WTC11 (cell line): ENCODE measurements at places on chromosomes 3 and 15.

GRCh38 chr3:59810606-59811005 lies 760.8 kb upstream of the CFAP20DC start:
- no peak for DNase-seq

GRCh38 chr15:79916502-79917132 lies 19.8 kb upstream of the MTHFS start:
- no peak for DNase-seq

DNA sequence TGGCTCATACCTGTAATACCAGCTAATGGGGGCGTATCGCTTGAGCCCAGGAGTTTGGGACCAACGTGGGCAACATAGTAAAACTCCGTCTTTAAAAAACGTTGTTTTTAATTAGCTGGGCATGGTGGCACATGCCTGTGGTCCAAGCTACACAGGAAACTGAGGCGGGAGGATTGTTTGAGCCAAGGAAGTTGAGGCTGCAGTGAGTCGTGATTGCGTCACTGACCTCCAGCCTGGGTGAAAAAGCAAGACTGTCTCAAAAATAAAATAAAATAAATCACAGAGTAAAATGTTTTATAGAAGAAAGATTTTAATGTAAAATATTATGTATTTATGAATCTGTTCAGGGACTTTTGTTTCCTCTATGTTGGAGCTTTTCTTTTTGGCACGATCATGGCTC lies 15.3 kb upstream of the STRIT1 start:
- DNase-seq, result no peak

GRCh38 chr3:14256561-14257342 lies 78.1 kb downstream of the LSM3 start:
- peak; percentile 34 for DNase-seq

- DNase-seq, result no peak
Measured at GRCh38 chr15:75364881-75365280, 3.5 kb downstream of the MAN2C1 start.

DNA sequence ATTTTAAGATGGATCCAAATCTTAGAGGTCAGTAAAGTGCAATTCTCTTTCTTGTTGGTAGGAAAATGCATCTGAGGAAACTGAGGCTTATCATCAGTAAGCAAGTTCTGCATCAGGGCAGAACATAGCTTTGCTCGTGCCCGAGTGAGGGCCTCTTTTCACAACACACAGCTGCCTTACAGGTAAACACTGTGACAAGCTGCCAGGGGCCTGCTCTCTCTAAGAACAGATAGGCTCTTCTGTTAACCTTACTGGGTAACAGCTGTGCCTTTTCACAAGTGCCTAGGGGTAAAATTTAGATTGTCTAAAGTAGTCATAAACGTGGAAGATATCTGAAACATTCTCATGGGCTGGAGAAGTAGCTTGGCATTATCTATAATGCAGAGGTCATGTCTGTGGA lies 118.1 kb downstream of the C3orf38 start:
- DNase-seq, result no peak

DNA sequence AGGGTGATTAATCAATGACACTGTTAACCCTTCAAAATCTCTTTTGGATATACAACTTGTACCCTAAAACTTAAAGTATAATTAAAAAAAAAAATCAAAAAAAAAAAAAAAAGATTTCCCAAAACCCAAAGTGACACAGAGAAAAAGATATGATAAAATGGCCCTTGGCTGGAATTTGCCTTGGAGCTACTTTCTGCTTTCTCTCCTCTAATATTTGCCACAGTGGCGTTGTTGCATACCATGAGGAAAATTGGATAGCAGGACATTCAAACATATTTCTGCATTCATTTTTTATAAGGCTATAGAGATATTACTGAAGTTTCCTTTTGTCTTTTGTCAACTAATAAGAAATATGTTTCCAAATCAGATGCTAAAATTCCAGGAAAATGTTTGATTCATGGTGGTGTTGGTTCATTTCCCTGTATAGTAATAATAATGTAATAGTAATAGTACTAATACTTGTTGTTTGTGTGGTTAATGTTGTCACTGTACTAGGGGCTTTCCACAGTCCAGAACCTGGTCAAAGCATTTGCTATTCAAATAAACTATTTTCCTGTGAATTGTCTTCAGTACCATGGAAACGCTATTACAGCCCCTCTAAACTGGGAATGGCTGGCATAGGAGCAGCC lies 441.3 kb upstream of the THBS1 start:
- DNase-seq, result no peak

- DNase-seq, result no peak
Measured at GRCh38 chr3:135487261-135487660, 478.3 kb upstream of the PPP2R3A start.

DNA sequence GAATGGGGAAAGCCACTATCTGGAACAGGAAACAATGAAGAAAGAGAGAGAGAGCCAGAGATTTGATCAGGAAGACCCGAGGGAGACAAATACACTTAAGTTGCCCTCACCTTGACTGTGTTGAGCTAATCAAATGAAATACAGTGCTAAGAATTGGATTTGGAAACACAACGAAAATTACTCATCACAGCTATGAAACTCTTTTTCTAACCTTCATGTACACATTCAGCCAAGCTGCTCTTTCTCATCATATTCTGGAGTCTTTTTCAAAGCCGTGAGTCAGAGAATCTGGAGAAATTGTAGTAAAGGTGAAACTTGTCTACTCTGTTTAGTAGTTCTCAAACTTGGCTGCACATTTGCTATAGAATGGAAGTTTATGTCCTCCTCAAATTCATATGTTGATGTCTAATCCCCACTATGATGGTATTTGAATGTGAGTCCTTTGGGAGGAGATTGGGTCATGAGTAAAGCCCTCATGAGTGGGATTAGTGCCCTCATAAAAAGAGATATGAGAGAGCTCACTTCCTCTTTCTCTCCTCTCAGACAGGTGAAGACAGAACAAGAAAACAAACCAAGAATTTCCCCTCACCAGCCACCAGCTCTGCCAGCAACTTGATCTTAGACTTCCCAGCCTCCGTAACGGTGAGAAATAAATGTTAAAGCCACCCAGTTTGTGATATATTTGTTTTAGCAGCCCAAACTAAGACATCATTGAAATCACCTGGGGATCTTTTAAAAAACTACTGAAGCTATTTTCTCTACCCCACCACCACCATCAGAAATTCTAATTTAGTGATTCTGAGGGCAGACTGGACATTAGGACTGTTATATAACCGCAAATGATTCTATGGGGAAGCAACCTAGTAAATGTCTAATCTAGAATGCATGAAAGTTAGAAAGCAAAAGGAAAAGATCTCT lies 143.6 kb upstream of the GRM7 start:
- no peak for DNase-seq

- no peak for DNase-seq
Measured at GRCh38 chr15:69973102-69973714, 124.5 kb downstream of the TLE3 start.

DNA sequence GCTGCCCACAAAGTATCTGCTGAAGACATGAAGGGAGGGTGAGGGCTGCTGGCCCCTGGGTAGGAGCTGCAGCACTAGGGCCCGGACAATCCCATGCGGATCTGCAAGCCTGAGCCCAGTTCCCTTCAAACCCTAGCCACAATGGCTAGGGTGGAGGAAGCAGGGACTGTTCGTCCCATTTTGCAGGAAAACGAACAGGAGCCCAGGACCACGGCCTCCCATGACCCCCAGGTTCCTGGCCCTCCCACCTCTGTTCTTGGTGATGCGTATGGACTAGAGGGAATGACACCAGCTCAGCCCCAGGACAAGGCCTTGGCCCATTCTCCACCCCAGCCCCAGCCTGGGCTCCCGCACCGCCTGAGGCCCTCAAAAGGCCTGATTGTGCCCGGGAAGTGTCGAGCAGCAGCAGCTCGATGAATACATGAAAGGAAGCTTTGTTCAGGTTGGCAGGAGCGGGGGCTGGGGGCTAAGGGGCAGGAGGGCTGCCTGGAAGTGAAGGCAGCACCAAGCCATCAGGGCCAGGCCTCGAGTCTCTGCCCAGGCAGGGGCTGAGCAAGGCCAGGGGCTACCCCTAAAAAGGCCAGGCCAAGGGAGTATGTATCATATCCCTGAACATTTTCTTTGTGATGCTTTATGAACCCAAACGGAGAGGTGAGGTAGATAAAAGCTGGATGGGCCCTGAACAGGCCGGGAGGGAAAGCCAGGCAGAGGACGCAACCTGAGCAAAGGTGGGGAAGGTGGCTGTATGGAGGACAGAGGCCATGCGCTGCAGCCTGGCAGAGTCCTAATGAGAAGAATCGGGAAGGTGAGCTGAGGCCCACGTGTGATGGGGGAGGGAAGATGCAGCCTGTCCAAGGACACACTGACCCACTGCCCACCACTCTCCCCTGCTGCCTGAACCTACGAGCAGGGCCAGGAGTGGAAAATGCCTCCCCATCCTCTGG lies 12.2 kb downstream of the SEMA7A start:
- DNase-seq, result no peak

GRCh38 chr3:114846779-114847178 lies 300.3 kb downstream of the ZBTB20 start:
- DNase-seq, result no peak

DNA sequence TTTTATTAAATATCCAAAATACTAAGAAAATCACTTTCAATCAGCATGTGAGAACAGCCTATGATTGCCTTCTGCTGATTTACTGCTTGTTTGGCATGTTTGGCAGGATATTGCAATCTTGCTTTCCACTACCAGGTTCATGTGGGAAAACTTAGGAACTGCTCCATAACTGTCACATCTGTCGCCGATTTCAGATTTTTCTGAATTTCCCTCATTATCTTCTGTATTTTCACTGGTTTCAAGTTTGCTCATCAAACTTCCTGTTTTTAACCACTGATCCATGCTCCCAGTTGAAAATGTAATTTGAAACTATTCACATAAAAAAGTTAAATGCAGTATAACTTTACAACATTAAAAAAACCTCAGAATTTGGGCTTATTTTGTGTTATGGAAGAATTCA lies 93.0 kb downstream of the NFKBIZ start:
- no peak for DNase-seq

GRCh38 chr3:13419505-13420044 lies 547 bp downstream of the NUP210 start:
- DNase-seq, result peak; percentile 44

- no peak for DNase-seq
Measured at GRCh38 chr3:83033133-83033532, 1271.7 kb upstream of the GBE1 start.

- DNase-seq, result no peak
Measured at GRCh38 chr15:62894322-62895085, 148.0 kb upstream of the TPM1 start.

- no peak for DNase-seq
Measured at GRCh38 chr3:73549051-73549600, 75.6 kb downstream of the PDZRN3 start.

- no peak for DNase-seq
Measured at GRCh38 chr3:1439395-1439794, 346.6 kb downstream of the CNTN6 start.

DNA sequence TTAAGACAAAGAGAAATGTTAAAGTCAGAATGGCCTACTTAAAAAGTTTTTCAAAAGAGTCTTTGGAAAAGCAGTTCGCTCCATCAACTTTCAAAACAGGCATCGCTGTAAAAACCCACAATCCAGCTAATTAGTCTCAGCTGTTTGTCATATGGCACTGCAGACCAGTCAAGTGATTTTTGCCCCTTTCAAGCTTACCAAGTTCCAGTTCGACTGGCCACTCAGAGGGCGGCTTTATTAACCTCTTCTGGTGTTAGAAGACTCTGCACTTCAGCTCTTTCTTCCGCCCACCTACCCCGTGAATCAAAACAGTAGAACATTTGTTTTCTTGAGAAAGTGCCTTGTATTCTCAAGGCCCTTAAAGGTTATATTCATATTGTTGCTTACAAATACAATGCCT lies 19.3 kb downstream of the RAB27A start:
- DNase-seq, result no peak

GRCh38 chr3:46466273-46466672 lies 1.6 kb upstream of the LTF start:
- DNase-seq, result no peak

DNA sequence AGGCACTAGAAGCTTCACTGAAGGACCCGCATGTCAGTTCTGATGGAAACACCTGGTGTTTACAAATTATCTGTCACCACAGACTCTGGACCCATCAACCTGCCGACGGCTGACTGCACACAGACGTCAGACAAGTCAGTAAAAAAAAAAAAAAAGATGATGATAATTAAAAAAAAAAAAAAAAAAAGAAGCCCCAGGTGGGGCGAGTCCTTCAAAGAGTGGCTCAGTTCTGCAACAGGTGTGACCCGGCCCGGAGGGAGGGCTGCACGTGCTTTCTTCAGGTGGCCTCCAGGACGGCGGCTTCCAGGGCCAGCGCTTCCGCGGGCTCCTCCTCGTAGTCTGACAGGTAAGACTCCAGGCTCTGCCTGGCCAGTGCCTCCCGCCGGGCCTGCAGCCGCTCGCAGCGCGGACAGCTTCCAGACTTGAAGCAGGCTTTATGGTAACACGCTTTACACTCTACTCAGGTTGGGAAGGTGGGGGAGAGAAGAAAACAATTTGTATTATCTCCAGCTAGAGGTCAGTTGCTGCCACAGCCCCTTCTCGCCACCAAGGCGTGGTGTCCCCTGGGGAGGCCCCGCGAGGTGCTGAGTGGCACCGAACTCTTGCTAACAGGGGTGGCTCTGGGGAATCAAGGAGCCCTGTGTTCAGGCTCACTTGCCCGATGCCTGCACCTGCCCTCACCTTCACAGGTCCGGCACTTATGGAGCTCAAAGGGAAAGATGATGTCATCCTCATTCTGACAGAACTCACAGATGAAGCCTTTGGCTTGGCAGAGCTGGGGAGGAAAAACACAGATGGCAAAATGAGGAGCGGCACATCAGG lies 61.8 kb downstream of the RUBCN start:
- no peak for DNase-seq

DNA sequence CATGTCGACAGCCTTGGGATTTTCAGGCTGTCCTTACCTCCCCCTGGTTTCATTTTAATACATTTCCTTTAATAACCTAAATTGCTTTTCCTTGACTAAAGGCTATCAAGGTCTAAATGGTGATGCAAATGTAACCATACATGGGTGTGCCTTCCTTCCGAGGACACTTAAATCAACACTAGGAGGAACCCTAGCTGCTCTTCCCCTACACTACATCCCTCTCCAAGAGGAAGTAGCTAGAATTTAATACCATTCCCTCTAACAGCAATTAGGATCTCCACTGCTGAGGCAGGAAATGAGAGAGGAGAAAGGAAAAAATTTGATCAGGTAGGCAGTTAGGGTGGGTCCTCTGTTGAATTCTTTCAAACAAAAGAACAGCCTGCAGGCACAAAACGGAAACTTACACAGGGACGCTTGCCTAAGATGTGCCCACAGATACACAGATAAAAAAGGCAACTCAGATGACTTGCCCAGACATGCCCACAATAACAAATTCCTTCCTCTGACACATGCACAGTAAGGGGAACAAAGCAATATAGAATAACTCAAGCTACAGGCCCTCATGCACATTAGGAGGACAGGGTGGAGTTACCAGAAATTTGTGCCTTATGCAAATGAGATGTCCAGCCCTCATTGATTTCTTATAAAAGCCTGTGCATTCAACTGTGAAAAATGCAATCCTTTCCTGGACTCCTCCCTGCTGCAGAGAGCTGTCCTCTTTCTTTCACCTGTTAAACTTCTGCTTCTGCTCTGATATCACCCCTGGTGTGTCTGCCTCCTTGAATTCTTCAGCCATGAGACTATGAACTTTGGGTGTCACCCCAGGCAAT lies 1024.4 kb upstream of the CADM2 start:
- no peak for DNase-seq

- no peak for DNase-seq
Measured at GRCh38 chr15:81284256-81285031, 39.5 kb downstream of the STARD5 start.
